ENCODE measurements at places on chromosomes 6 and 20.

DNA sequence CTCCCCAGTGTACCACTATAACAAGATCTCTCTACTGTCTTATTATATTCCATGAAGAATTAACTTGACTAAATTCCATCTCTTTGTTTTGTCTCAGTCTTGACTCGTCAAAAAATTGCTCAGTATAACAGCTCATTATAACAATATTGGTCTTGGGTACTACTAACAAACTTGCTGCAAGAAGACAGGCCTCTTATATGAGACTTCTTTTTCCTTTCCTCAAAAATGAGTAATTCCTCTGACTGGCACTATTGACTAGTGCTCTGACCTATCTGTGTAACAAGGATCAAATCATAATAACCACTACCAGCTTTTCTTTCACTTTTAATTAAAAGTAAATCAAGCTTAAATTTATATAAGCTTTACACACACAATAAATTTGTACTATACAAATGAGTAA lies 91.3 kb upstream of the THEMIS start:
- no peak for DNase-seq

- DNase-seq, result peak; percentile 7
These were observed 31.1 kb downstream of the NTSR1 start for GRCh38 chr20:62739581-62740285.

DNA sequence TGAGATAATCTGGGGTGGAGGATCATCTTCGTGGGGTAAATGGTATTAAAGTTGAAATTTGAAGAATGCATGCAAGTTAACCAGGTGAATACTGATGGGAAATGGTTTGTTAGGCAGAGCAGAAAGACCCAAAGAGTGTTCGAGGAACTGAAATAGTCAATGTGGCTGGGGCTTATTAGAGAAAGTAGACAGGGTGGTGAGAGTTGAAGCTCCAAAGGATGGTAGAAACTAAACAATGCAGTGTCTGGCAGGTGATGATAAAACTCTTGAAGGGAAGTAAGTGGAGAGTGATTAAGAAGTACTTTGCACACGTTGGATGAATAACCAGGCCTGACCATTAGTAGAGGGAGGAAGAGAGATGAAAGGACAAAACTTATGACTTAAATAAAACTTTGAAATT lies 39.8 kb upstream of the CENPW start:
- no peak for DNase-seq

GRCh38 chr6:106363401-106364138 lies 3.1 kb downstream of the CRYBG1 start:
- no peak for DNase-seq

DNA sequence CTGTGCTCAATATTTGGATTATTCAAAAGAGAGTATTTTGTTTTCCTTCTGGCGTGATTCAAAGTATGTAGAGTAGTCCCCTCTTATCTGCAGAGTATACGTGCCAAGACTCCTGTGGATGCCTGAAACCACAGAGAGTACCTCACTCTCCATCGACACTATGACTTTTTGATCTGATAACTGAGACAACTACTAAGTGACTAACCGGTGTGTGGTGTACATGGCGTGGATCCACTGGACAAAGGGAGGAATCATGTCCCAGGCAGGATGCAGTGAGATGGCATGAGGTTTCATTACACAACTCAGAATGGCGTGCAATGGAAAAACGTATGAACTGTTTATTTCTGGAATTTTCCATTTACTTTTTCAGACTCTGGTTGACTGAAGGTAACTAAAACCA lies 112.2 kb upstream of the PDE7B start:
- no peak for DNase-seq

DNA sequence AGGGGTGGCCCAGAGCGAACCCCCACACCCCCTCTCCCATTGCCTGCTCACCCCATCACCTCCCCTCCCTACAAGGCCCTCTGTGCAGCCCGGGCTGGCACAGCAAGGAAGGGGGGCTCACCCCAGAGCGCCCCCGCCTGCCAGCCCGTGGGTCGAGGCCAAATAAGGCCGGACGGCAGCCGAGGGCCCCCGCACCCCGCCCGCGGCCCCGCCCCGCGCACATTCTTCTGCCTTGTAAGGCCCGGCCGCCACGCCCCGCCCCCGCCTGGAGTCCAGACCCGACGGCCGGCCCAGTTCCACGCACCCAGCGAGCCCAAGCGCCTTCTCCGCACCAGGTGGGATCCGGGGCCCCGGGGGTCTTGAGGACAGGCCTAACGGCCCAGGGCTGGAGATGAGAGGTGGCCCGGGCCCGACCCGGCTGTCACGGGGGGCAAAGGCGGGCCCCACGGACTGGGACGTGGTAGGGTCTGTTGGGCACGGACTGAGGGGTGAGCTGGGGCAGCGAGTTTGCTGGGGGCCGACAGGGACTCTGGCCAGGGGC lies at the start of gene MYL9:
MYL9 (plus strand) TSS at position 293 of the 541 bp plus-strand sequence. CDS start 3,366 bp downstream, outside the sequence.
- peak; percentile 86 for DNase-seq

- no peak for DNase-seq
These were observed 1.5 kb downstream of the RALY start for GRCh38 chr20:33995053-33995831.

DNA sequence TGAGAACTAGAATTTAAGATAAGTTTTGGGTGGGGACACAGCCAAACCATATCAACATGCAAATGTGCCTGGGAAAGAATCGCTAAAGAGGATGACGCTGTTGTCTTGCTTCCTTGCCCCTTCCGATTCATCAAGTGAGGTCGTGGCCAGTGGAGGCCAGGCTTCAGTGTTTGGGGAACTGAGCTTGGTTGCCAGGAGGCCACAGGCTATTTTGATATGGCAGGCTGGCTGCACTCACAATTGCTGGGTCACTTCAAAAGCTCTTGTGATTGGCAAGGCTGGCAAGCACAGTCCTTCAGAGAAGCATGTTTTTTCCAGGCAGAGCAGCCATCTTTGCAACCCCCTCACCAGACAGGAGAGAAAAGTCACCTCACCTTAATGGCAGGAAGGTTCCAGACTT lies 45.8 kb downstream of the SAMD5 start:
- no peak for DNase-seq

- DNase-seq, result no peak
These were observed 30.6 kb upstream of the ZBTB24 start for GRCh38 chr6:109513571-109514071.

- peak; percentile 58 for DNase-seq
These were observed 999 bp upstream of the EHMT2 start for GRCh38 chr6:31898383-31899011.

- no peak for DNase-seq
These were observed 18.4 kb downstream of the SLC22A23 start for GRCh38 chr6:3438190-3439167.
